ENCODE measurements at places on chromosomes 13 and 19. TPM values are rescaled to one million over a fixed set of nuclear protein-coding genes. Genes with fewer than 3 reads are reported as not detected.

DNA sequence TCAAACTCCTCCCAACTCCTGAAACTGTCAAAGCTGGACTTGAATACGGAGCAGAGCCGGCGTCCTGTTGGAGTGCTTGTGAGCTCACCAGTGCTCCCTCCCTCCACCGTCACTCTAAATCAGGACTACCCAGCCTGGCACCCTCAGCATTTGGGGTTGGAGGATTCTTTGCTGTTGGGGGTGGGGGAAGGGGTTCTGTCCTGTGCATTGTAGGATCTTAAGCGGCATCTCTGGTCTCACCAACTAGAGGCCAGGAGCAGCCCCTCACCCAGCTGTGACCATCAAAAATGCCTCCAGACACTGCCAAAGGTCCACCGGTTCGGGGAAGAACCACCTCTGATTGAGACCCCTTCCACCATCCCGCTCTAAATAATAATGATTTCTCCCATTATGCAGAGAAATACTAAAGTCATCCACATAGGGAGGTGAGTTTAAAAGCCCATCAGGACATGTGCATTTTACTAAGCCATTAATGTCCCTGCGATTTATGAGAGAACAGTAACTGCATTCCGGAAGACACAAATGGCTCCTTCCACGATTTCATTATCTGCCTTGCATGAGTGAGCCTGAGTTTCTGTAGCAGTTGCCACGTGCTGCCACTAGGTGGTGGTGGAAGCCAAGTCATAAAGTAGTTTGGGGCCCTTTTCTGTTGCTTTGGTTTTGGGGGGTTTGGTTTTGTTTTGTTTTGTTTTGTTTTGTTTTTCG lies 16.1 kb upstream of the USP29 start:
- no peaks in the 10 kb centered on the region for H3K4me1 ChIP-seq
- H3K27me3 ChIP-seq, result no peaks in the 10 kb centered on the region
- H3K36me3 ChIP-seq, result no peaks in the 10 kb centered on the region
- peak; percentile 58 for DNase-seq

GRCh38 chr19:36081385-36081784 lies 26.7 kb downstream of the WDR62 start:
- H3K36me3 ChIP-seq, result peaks cover 3% of the 10 kb centered on the region
- H3K4me3 ChIP-seq, result no peak overlapping the region
- no peaks in the 10 kb centered on the region for H3K4me1 ChIP-seq

DNA sequence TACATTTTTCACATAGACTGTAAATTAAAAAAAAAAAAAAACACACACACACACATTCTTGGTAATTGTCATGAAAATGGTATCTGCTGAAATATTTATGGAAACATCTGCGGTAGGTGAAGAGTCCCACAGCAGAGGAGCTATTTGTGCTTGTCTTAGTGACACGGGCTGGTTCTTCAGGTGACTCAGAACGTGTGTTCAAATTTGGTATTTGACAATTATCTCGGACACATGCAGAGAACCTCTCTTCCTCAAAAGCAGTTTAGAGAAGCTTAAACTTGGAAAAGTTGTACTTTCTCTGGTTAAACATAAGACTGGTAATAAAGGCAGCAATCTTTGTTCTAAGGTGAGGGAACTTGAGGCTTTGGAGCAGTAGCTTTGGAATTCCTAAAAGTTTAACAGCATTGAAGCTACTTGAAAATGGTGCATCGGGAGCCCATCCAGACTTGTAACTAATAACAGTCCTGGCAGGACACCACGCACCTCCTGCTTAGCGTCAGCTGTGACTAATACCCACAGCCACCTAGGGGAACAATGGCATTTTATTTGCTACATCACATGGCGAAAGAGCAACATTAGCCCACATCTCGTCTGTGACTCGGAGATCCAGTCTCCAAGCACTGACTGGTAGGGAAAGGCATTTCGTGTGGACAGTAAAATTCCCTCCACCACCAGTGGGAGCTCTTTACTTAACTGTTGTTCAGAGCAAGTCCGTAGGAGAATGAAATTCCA lies 1505.1 kb upstream of the SLC10A2 start:
- no peaks in the 10 kb centered on the region for H3K36me3 ChIP-seq
- H3K4me1 ChIP-seq, result no peaks in the 10 kb centered on the region
- no peaks in the 10 kb centered on the region for H3K27me3 ChIP-seq
- H3K27ac ChIP-seq, result no peak overlapping the region
- no peak overlapping the region for H3K4me3 ChIP-seq

DNA sequence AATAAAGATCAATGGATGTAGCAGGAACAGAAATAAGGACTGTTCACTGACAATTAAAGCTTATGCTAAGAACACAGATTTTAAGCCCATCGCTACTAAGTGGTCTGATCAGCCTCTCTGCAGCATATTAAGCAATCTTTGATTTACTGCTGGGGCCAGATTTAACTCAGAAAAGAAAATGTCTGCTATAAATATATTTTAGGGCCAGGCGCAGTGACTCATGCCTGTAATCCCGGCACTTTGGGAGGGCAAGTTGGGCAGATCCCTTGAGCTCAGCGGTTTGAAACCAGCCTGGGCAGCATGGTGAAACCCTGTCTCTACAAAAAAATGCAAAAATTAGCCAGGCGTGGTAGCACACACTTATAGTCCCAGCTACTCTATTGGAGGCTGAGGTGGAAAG lies 43.0 kb downstream of the METTL21C start:
- H3K4me3 ChIP-seq, result no peak overlapping the region
- peaks cover 42% of the 10 kb centered on the region for H3K36me3 ChIP-seq
- DNase-seq, result no peak
- no peaks in the 10 kb centered on the region for H3K27me3 ChIP-seq

DNA sequence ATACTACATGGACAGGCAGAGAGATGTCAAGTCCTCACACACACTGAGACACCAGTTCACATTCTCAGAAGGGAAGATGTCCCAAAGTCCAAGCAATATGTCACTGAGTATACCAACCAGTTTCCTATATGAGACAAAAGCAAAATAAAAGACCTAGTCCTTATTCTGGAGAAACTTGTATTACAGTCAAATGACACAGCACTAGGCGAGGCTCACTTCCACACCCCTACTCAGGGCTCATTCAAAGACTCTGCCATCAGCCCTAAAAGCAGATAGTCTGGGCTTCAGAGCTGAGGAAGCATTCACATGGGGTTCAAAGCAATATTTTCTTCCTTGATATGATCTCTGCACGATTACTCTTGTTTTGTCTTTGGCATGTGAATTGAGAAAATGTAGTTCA lies 129.9 kb upstream of the UBL3 start:
- H3K27me3 ChIP-seq, result no peaks in the 10 kb centered on the region
- no peak overlapping the region for H3K4me3 ChIP-seq
- H3K27ac ChIP-seq, result no peak overlapping the region
- no peaks in the 10 kb centered on the region for H3K36me3 ChIP-seq
- H3K4me1 ChIP-seq, result no peaks in the 10 kb centered on the region

Gene KRTDAP
- polyA plus RNA-seq, result not detected

- no peaks in the 10 kb centered on the region for H3K36me3 ChIP-seq
- DNase-seq, result no peak
Measured at GRCh38 chr19:17706750-17707181, 12.5 kb upstream of the MAP1S start.

Gene CLDN10
- polyA plus RNA-seq, result not detected

- no peaks in the 10 kb centered on the region for H3K27me3 ChIP-seq
- DNase-seq, result no peak
- H3K27ac ChIP-seq, result no peak overlapping the region
- H3K4me3 ChIP-seq, result no peak overlapping the region
- H3K36me3 ChIP-seq, result peaks cover 36% of the 10 kb centered on the region
- H3K4me1 ChIP-seq, result peaks cover 12% of the 10 kb centered on the region
Measured at GRCh38 chr19:10692673-10693264, 8.5 kb upstream of the QTRT1 start.

DNA sequence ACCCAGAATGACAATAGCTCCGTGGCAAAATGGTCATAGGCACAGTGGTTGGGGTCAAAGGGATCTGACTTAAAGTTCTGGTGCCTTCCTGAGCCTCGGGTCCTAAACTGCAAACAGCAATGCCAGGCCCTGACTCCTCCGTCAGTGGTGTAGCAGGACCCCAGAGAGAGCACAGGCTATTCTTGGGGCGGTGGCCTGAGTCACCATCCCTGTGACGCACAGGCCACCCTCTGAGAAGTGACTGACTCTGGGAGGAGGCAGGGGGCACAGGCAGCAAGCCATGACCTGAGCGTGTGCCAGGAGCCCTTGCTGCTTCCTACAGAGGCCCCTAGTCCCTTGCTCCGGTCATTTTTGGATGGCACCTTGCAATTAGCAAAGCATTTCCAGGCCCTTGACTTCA lies 18.7 kb downstream of the PLVAP start:
- no peaks in the 10 kb centered on the region for H3K36me3 ChIP-seq
- H3K27ac ChIP-seq, result no peak overlapping the region
- H3K27me3 ChIP-seq, result no peaks in the 10 kb centered on the region
- no peak for DNase-seq
- no peaks in the 10 kb centered on the region for H3K4me1 ChIP-seq

Gene PTPRH
- polyA plus RNA-seq, result not detected

GRCh38 chr19:50555450-50556281 lies 12.6 kb downstream of the LRRC4B start:
- H3K27ac ChIP-seq, result no peak overlapping the region
- peaks cover 4% of the 10 kb centered on the region for H3K27me3 ChIP-seq

DNA sequence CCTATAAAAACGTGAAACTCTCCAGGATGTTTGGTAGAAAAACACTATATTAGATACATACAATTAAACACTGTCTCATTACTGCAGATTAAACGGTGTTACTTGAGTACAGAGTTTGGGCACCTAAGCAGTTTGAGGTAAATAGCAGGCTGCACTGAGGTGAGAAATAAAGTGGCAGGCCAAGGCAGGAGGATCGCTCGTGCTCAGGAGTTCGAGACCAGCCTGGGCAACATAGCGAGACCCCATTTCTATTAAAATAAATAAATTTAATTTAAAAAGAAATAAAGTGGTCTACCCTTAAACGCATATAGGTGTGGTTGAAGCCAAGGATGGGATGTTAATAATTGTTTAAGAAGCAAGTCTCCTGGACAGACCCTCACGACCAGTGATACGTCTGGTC lies 1.2 kb downstream of the PSPC1 start:
- H3K4me1 ChIP-seq, result peaks cover 6% of the 10 kb centered on the region
- H3K27me3 ChIP-seq, result no peaks in the 10 kb centered on the region
- H3K4me3 ChIP-seq, result peak overlapping the region; percentile 95
- H3K36me3 ChIP-seq, result no peaks in the 10 kb centered on the region

GRCh38 chr19:6138066-6138465 lies 2.6 kb downstream of the ACSBG2 start:
- no peaks in the 10 kb centered on the region for H3K27me3 ChIP-seq
- no peaks in the 10 kb centered on the region for H3K36me3 ChIP-seq
- no peak overlapping the region for H3K27ac ChIP-seq
- no peak for DNase-seq
- H3K4me3 ChIP-seq, result no peak overlapping the region

DNA sequence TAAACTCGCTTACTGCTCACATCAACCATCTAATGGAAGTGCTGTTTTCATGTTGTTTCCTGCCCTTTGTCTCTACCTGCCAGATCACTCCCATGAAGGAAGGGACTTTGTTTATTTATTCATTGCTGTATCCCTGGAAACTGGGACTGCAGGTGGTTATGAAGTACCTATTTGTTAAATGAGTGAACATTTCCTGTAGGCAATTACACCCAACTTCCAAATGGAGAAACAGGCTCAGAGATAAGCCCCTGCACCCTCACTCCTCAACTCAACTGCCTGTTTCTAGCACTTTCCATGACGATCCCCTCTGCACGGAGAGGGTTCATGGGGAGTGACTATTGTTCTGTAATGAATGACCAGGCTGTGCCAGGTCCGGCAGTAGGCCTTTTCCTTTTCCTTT lies 1.9 kb upstream of the SELENOW start:
- H3K36me3 ChIP-seq, result no peaks in the 10 kb centered on the region
- H3K27me3 ChIP-seq, result no peaks in the 10 kb centered on the region
- DNase-seq, result no peak

Gene ATP8A2
- polyA plus RNA-seq, result 0.47 TPM

GRCh38 chr13:42064259-42064658 lies 15.8 kb downstream of the DGKH start:
- no peaks in the 10 kb centered on the region for H3K4me1 ChIP-seq
- no peaks in the 10 kb centered on the region for H3K27me3 ChIP-seq
- DNase-seq, result no peak
- no peak overlapping the region for H3K27ac ChIP-seq
- no peak overlapping the region for H3K4me3 ChIP-seq

- no peaks in the 10 kb centered on the region for H3K27me3 ChIP-seq
- H3K4me1 ChIP-seq, result peaks cover 52% of the 10 kb centered on the region
- H3K27ac ChIP-seq, result no peak overlapping the region
- H3K36me3 ChIP-seq, result no peaks in the 10 kb centered on the region
- no peak overlapping the region for H3K4me3 ChIP-seq
Measured at GRCh38 chr13:73625562-73626339, 508.5 kb downstream of the KLF12 start.

Gene SMAD9
- polyA plus RNA-seq, result not detected

GRCh38 chr13:27396252-27396846 lies 28.1 kb upstream of the GTF3A start:
- no peaks in the 10 kb centered on the region for H3K36me3 ChIP-seq
- H3K27me3 ChIP-seq, result no peaks in the 10 kb centered on the region
- DNase-seq, result no peak

Gene CYP4F11
- not detected for polyA plus RNA-seq

Gene PROZ
- polyA plus RNA-seq, result not detected

GRCh38 chr13:111064661-111065060 lies 50.4 kb upstream of the ARHGEF7 start:
- H3K36me3 ChIP-seq, result no peaks in the 10 kb centered on the region
- no peak overlapping the region for H3K27ac ChIP-seq
- peaks cover 5% of the 10 kb centered on the region for H3K27me3 ChIP-seq
- peaks cover 6% of the 10 kb centered on the region for H3K4me1 ChIP-seq
- DNase-seq, result no peak
- no peak overlapping the region for H3K4me3 ChIP-seq

- H3K27ac ChIP-seq, result peak overlapping the region; percentile 79
- peak overlapping the region; percentile 54 for H3K4me3 ChIP-seq
- H3K4me1 ChIP-seq, result peaks cover 81% of the 10 kb centered on the region
- peak; percentile 61 for DNase-seq
- H3K27me3 ChIP-seq, result no peaks in the 10 kb centered on the region
Measured at GRCh38 chr19:19459073-19459472, 53.6 kb downstream of the GATAD2A start.
